Spinal cord (tissue), 10 donors: ENCODE measurements at places on chromosomes 6 and 20. TPM values are rescaled to one million over a fixed set of nuclear protein-coding genes. Genes with fewer than 3 reads are reported as not detected.

PRPH2 gene
- total RNA-seq: 9.0 TPM

- H3K27me3 ChIP-seq: no peaks in the 10 kb centered on the region
- H3K4me1 ChIP-seq: no peaks in the 10 kb centered on the region
- no peak overlapping the region for H3K4me3 ChIP-seq
Measured at GRCh38 chr6:5099537-5099936, 14.4 kb downstream of the PPP1R3G start.

CAGE1 gene
- total RNA-seq: 0.10 TPM

DNA sequence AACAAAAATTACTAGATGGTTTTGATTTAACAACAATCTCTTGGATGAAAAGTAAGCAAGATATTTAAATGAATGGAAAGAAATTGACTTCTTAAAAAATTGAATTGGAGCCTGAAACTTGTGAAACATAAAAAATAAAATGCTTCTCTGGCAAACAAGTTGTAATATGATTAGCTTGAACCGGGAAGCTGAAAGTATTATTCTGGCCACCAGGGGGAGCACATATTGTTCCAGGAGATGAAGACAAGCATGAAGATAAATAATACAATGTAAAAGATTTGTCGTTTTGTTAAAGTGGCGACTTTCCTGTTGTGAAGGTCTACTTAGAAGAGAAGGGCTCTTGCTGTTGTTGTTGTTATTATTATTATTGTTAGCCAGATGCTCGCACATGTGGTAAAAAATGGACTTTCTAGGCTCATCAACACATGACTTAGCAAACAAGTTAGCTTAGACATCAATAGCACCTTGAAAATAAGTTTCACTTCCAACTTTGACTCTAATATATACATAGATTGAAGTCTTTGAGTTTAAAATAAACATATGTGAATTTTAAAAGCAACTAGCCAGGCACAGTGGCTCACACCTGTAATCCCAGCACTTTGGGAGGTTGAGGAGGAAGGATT lies 14.2 kb downstream of the PAX1 start:
- H3K27ac ChIP-seq: no peak overlapping the region
- H3K27me3 ChIP-seq: peaks cover 39% of the 10 kb centered on the region
- no peaks in the 10 kb centered on the region for H3K4me1 ChIP-seq
- H3K36me3 ChIP-seq: no peaks in the 10 kb centered on the region
- H3K4me3 ChIP-seq: no peak overlapping the region

DNA sequence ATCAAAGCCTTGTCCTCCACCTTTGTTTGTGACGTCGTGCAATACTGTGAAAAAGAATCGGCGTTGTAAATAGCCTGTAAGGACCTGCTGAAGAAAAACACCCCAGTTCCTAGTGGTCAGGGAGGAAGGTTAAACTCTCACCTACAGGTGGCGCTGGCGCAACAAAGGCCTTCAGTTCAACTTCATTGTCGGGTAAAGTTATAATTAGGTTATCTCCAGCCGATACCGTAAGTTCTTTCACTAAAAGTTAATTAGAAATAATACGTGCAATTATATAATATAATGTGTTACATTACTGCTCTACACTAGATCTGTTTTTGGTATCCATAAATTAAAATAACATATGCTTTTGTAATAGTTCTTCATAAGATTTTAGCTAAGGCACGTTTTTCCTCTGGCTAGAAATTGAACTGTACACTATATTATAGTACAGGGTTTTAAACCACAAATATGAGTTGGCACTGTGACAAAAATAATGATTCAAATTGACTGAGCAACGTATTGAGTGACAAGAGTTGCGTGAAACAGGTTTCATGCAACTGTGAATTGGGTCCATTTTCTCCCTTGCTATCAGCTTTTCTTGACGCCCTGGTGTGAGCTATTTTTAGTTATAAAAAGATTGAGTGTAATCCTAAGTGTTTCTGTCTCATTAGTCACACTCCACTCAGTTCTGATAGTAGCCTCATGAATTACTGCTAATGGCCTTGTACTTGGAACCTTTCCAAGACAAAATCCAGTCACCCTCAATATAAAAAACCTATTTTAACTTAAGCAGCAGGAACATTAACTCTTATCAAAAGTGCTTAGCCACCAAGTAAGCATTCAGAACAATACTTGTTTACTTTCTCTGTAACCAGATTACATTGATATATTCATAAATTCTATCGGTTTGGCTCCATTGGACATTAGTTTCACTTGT lies 62.3 kb downstream of the KIAA0319 start:
- no peak overlapping the region for H3K4me3 ChIP-seq
- H3K27me3 ChIP-seq: no peaks in the 10 kb centered on the region
- no peak overlapping the region for H3K27ac ChIP-seq
- H3K4me1 ChIP-seq: no peaks in the 10 kb centered on the region

- no peak for DNase-seq
- no peak overlapping the region for H3K27ac ChIP-seq
- no peaks in the 10 kb centered on the region for H3K27me3 ChIP-seq
- H3K36me3 ChIP-seq: peaks cover 13% of the 10 kb centered on the region
- no peak overlapping the region for H3K4me3 ChIP-seq
Measured at GRCh38 chr6:111591370-111591900, 14.2 kb downstream of the TRAF3IP2 start.

C20orf141 gene
- total RNA-seq: not detected

- H3K4me1 ChIP-seq: peaks cover 51% of the 10 kb centered on the region
- DNase-seq: no peak
- H3K36me3 ChIP-seq: peaks cover 5% of the 10 kb centered on the region
- no peaks in the 10 kb centered on the region for H3K27me3 ChIP-seq
Measured at GRCh38 chr20:46219190-46219589, 89.1 kb downstream of the CDH22 start.
